A375 (cell line): ENCODE measurements at places on chromosomes 3 and 15. TPM values are rescaled to one million over a fixed set of nuclear protein-coding genes. Genes with fewer than 3 reads are reported as not detected.

The CDHR4 gene
- 0.11 and 0.26 TPM in 2 replicates for total RNA-seq

The CERS3 gene
- total RNA-seq = not detected in 2 replicates

The IGSF11 gene
- total RNA-seq = 0.11 and 0.29 TPM in 2 replicates

The NEK10 gene
- 1.1 and 1.9 TPM in 2 replicates for total RNA-seq

The FBXO40 gene
- not detected in 2 replicates for total RNA-seq

The OCA2 gene
- 0.19 TPM in 2 replicates for total RNA-seq

The GPR15 gene
- not detected in 2 replicates for total RNA-seq

The SCAANT1 gene
- total RNA-seq = 5.6 TPM in 1 of 2 replicates, not detected in the other

The RLBP1 gene
- total RNA-seq = 3.7 and 5.3 TPM in 2 replicates

The SI gene
- not detected in 2 replicates for total RNA-seq

The MYO1E gene
- total RNA-seq = 115 and 147 TPM in 2 replicates

The SMAD6 gene
- 17.9 and 18.1 TPM in 2 replicates for total RNA-seq

The REC114 gene
- total RNA-seq = not detected in 2 replicates

The ACOX2 gene
- 25.9 and 28.7 TPM in 2 replicates for total RNA-seq

The NXPE3 gene
- 5.7 and 7.5 TPM in 2 replicates for total RNA-seq

The TRIM69 gene
- total RNA-seq = 4.9 and 9.3 TPM in 2 replicates

The HESX1 gene
- 0.80 and 1.9 TPM in 2 replicates for total RNA-seq

The ST3GAL6 gene
- 3.0 and 4.4 TPM in 2 replicates for total RNA-seq

The OR5K4 gene
- not detected in 2 replicates for total RNA-seq

The MRAS gene
- total RNA-seq = 6.8 and 7.5 TPM in 2 replicates

The KBTBD12 gene
- not detected in 2 replicates for total RNA-seq

The ERICH6 gene
- not detected in 2 replicates for total RNA-seq

The PLA2G4F gene
- not detected in 2 replicates for total RNA-seq

The ALS2CL gene
- 5.1 and 8.0 TPM in 2 replicates for total RNA-seq

The ROPN1 gene
- total RNA-seq = 3.0 and 3.6 TPM in 2 replicates

The STRIT1 gene
- not detected in 2 replicates for total RNA-seq

The SLC7A14 gene
- total RNA-seq = not detected in 2 replicates

The BRPF1 gene
- total RNA-seq = 41.5 and 43.6 TPM in 2 replicates

The ATG3 gene
- 99.6 and 109 TPM in 2 replicates for total RNA-seq

The UCN2 gene
- 17.5 and 30.5 TPM in 2 replicates for total RNA-seq

The PEX5L gene
- total RNA-seq = 0.45 and 0.48 TPM in 2 replicates

The SLC24A5 gene
- not detected in 2 replicates for total RNA-seq

The MFSD1 gene
- 27.9 and 30.0 TPM in 2 replicates for total RNA-seq

The SPSB4 gene
- 0.64 and 1.5 TPM in 2 replicates for total RNA-seq

The GNAT1 gene
- total RNA-seq = not detected in 2 replicates

The CEP19 gene
- 0.64 and 1.2 TPM in 2 replicates for total RNA-seq

The LRRFIP2 gene
- 70.2 and 74.0 TPM in 2 replicates for total RNA-seq

The ABCC5 gene
- total RNA-seq = 8.3 and 9.0 TPM in 2 replicates

The TBC1D2B gene
- total RNA-seq = 10.4 and 11.6 TPM in 2 replicates

The P3H2 gene
- total RNA-seq = 4.3 and 10.6 TPM in 2 replicates

The NRROS gene
- 1.3 and 1.4 TPM in 2 replicates for total RNA-seq

The TOP2B gene
- 80.1 and 87.8 TPM in 2 replicates for total RNA-seq

The FES gene
- total RNA-seq = 0.11 and 0.85 TPM in 2 replicates

The SSUH2 gene
- total RNA-seq = 9.6 and 10.6 TPM in 2 replicates

The SNX4 gene
- total RNA-seq = 37.2 and 40.1 TPM in 2 replicates

The CSTA gene
- not detected in 2 replicates for total RNA-seq

The FEZF2 gene
- not detected in 2 replicates for total RNA-seq

The NKTR gene
- 40.9 and 48.4 TPM in 2 replicates for total RNA-seq

The GP9 gene
- total RNA-seq = not detected in 2 replicates

The CKMT1A gene
- total RNA-seq = 0.34 and 0.45 TPM in 2 replicates

The C3orf49 gene
- not detected in 2 replicates for total RNA-seq
